ENCODE measurements at places on chromosomes 4 and X.
A peak's percentile ranks its signal among the peaks of the same experiment; 100 is the strongest.

DNA sequence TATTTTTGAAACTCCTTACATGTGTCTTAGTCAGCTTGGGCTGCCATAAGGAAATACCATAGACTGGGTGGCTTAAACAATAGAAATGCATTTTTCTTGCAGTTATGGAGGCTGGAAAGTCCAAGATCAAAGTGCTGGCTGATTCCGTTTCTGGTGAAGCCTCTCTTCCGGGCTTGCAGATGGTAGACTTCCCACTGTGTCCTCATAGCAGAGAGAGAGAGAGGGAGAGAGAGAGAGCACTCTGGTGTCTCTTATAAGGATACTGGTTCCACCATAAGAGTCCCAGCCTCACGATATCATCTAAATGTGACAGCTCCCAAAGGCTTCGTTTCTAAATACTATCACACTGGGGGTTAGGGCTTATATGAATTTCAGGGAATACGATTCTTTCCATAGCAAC is 39.7 kb downstream of the ENPEP start:
- peak; percentile 6 for DNase-seq

DNA sequence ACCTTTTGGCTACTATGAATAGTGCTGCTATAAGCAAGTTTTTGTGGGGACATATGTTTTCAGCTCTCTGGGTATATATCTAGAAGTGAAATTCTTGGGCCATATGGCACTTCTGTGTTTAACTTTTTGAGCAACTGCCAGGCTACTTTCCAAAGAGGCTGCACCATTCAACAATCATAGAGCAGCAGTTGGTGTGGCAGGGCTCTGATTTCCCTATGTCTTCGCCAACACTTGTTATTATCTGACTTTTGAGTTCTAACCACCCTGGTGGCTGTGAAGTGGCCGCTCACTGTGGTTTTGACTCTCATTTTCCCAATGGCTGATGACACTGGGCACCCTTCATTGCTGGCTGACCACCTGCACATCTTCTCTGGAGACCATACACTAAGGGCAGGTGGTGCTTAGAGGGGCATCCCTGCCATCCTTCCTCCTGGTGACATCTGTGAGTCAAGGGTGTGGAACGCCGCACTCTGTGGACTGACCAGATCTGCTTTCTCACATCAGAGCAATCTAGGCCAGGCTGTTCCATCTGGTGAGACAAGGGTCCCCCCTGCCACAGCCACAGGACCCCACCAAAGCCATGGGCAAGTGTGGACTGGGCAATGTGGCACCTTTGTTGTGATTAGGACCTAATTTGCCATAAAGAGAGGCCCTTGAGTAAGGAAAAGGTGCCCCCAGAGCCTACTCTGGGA is 49.6 kb downstream of the ZFYVE28 start:
- no peak for DNase-seq

DNA sequence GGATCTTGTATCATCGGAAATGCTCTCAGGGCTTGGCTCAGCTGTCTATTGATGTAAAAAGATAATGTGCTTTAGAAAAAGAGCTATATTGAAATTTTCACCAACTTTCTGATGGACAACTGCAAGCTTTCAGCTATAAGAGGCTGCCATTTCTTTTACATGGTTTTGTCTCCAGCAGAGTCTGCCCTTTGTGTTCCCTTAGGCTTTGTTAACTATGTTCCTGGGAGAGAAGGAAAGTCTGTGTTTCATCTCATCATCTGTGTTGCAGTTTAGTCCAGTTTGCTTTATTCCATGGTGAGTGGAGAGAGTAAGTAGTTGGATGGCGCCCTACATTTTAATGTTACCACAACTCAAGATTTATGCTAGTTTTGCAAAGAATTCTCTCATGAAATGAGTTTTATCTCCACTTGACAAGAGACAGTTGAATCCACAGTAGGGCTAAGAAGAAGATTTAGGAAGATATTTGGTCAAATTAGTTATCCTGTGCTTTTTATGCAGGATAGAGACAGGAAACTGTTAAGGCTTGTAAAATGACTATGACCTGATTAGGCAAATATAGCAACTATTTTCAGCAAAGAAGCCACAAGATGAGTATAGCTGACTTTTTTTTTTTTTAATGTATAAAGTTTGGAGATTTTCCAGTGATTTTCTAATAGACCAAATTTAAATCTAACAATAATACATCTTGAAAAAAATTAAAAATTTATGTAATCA is 16.5 kb downstream of the SEPTIN11 start:
- no peak for DNase-seq

DNA sequence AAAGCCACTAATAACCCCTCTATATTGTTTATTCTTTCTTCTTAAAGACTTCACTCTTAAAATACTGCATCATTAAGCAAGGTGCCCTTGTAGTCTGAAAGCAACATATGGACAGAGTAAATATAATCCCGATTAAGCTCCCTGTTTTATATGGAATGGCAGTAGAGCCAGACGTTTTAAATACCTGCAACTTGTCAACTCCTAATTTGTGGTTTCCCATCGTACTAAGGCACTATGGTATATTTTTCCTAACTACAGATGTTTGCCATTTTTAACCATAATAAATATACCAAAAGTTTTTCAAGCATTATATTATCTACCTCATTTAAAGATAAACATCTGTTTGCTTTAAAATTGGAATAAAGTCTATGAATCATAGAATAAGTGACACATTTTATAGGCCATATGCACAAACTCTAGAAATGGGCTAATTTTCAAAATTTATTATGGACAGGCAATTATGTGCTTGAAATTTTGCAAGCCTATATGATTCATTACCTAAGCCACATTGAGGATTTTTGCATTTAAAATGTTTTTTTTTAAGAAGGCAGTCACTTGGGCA is 194.6 kb downstream of the FRMPD4 start:
- no peak for DNase-seq

DNA sequence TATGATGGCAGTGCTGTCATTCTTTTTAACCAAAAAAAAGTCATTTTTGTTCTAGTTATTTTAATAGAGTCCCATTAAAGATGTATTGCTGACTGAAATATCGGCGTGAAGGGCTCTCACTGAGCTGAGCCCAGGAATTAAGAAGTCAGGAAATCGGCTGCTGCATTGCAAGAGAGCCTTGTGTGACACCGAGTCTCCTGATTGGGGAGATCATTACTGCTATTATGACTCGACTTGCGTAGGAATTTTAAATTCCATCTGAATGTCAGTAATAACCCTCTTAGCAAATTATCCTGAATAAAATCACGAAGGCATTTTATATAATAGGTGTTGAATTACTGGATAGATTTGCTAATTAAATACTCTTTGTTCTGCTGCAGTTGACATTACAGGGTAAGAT is 111.5 kb downstream of the POLA1 start:
- no peak for DNase-seq

DNA sequence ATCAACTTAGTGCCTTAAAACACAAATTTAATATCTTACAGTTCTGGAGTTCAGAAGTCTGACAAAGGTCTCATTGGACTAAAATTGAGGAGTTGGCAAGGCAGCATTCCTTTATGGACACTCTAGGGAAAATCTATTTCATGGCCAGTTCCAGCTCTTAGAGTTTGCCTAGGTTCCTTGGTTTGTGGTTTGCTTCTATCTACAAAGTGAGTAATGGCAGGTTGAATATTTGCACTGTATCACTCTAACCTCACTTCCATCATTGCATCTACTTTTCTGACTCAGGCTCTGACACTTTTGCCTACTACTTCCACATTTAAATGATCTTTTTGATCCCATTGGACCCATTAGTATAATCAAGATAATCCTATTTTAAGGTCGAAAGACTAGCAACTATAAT is 64.7 kb upstream of the PCDH10 start:
- DNase-seq: no peak

DNA sequence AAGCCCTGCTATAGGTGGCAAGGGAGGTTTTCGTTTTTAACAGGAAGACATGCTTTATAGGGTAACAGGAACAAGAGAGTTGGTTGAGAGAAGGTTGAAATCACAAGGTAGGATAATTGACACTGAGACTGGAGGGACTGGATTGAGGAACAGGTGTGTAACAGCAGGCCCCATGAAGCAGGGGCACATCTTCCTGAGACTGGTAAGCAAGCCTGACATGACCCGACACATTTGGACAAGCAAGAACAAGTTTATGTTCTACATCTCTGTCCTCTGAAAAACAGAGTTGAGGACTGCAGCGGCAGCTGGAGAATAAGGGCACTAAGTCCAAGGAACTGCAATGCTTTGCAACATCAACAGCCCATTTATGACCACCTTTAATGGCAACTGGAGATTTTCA is 5.2 kb downstream of the RPS4X start:
- DNase-seq: no peak

GRCh38 chr4:184284336-184284690 is 66.6 kb upstream of the ENPP6 start:
- DNase-seq: no peak

DNA sequence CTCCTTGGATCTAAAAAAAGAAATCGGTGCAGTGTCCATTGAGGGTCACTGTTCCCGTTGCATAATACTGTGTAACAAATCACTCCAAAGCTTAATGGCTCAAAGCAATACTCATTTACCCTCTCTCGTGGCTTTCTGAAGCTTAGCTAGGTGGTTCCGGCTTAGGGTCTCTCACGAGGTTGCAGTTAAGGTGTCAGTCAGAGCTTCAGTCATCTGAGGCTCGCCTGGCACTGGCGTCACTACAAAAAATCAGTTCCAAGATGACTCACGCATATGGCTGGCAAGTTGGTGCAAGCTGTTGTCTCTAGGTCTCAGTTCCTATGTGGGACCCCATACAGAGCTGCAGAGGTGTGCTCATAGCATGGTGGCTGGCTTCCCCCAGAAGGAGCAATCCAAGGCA is 91.0 kb downstream of the BEND2 start:
- no peak for DNase-seq

GRCh38 chr4:184100297-184100885 is 117.3 kb downstream of the ENPP6 start:
- no peak for DNase-seq

GRCh38 chr4:166989886-166990285 is 244.4 kb downstream of the SPOCK3 start:
- DNase-seq: no peak

DNA sequence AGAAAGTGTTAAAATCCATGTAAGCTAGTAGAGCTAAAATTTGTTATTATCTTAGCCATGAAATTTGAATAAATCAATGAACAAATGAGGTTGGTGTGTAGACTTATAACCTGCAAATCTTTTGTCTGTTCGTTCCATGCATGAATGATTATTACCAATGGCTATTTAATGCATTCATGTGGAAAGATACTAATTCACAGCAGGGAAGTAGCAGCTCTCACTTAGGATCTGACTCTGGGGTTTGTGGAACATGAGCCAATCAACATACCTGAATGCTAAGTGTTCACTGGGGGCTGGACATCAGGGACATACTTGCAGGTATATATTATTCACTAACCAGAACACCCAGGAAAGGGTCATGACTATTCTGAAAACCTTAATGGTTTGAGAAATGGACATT is 444.1 kb downstream of the STIM2 start:
- no peak for DNase-seq

- no peak for DNase-seq
Measured at GRCh38 chr4:18069810-18070209, 48.3 kb upstream of the LCORL start.

- no peak for DNase-seq
Measured at GRCh38 chr4:5125321-5125720, 74.0 kb downstream of the STK32B start.

DNA sequence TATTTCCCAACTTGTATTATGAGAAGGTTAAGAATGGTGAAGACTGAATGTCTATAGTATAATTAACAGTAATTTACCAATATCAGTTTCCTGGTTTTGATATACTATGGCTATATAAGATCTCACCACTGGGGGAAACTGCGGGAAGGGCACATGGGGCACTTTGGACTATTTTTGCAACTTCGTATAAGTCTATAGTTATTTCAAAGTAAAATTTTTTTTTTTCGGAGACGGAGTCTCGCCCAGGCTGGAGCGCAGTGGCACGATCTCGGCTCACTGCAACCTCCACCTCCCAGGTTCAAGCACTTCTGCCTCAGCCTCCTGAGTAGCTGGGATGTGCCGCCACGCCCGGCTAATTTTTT is 46.1 kb downstream of the CXorf58 start:
- DNase-seq: peak; percentile 7

DNA sequence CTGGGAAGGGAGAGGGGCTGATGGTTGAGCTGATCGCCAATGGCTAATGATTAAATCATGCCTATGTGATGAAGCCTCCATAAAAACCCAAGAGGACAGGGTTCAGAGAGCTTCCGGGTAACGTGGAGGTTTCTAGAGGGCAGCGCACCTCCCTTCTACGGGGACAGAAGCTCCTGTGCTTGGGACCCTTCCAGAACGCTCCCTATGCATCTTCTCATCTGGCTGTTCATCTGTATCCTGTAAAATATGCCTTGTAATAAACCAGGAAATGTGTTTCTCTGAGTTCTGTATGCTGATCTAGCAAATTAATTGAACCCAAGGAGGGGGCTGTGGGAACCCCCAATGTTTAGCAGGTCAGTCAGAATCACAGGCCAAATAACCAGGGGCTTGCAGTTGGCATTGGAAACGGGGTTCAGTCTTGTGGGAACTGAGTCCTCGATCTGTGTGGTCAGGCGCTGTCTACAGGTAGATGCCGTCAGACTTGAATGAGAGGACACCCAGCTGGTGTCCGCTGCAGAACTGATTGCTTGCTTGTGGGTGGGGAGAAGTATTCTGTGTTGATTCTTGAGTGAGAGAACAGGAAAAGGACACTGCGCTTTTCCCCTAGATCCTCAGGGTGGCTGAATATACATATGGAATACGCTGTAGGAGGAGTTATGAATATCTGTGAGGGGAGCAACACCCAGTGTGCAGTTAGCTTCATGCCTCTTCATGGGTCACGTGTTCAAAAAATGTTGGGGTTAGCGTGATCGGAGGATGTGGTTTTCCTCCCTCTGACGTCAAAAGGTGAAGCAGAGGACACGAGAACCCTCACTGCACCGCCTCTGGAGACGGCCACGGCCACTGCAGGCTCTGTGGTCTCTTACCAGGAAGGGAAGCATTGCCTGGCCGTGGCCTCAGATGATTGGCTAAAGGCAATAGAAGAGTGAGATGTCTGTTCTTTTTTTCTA is 29.2 kb downstream of the HTT-AS start:
- peak; percentile 84 for DNase-seq

GRCh38 chr4:113838460-113838859 is 76.9 kb upstream of the CAMK2D start:
- DNase-seq: no peak

DNA sequence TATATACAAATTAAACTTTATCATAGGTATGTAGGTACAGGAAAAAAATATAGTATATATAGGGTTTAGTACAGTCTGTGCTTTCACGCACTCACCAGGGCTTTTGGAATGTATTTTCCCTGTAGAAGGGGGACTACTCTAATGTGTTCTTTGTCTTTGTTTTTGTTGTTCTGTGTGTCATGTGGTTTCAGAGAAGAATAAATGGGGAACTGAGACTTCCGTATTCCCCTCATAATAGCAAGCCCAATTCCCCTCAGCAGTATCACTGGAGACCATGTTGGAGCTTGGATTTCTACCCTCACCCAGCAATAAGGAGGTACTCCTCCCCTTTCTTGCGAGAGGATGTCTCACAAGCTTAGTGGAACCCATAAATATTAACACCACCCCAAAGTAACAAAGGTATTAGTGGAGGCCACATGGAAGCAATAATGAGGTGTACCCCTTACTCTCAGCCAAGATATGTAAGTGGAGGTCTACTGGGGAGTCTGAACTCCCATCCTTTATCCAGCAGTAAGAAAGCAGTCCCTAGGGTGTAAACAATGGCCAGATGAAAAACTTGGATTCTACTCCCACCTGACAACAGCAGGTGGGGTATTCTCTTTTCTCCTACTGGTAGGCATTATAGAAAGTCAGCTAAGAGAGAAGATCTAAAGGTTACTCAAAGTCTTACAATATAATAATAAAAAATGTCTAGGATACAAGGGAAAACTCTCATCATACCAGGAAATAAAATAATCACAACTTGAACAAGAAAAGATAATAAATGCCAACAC is 805.4 kb upstream of the GALNTL6 start:
- DNase-seq: no peak

- DNase-seq: no peak
Measured at GRCh38 chr4:1644891-1645657, 39.0 kb downstream of the FAM53A start.

Measured in CD4-positive, alpha-beta T cell treated with Interleukin-12 subunit alpha and Interleukin-12 subunit beta, for 1 hour (primary cell).